ENCODE measurements at places on chromosomes 12 and 14.

DNA sequence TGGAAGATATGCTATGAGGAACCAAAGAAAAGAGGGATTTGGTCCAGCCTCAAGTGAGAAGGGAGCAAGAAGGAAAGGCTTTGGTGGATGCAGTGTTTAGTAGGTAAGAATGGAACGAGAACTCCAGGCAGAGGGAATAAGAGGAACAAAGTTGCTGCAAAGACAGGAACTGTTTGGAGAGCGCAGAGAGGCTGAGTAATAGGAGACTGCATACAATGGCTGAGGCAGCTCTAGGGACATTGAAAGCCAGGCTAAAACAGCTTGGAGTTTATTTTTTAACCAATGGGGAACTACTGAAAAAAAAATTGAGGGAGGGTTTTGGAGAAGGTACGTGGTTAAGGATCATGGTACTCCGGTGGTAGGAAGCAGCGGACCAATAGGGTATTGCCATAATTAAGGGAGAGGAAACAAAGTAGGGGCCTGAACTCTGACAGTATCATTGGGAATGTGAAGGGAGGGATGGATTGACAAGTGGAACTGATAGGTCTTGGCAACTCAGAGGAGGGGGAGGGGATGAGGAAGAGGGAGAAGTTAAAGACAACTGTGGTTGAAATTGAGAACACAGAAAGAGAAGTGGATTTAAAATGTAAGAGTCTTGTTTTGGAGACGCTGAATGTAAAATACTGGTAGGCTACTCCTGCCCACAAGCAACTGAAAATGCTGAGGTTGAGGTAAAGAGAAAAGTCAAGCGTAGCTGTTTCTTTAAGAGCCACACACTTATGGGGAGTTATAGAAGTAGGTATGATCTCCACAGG lies 4.8 kb downstream of the ASCL4 start:
- DNase-seq = no peak

- no peak for DNase-seq
Observed at GRCh38 chr12:94706250-94706661, 55.9 kb upstream of the TMCC3 start.

DNA sequence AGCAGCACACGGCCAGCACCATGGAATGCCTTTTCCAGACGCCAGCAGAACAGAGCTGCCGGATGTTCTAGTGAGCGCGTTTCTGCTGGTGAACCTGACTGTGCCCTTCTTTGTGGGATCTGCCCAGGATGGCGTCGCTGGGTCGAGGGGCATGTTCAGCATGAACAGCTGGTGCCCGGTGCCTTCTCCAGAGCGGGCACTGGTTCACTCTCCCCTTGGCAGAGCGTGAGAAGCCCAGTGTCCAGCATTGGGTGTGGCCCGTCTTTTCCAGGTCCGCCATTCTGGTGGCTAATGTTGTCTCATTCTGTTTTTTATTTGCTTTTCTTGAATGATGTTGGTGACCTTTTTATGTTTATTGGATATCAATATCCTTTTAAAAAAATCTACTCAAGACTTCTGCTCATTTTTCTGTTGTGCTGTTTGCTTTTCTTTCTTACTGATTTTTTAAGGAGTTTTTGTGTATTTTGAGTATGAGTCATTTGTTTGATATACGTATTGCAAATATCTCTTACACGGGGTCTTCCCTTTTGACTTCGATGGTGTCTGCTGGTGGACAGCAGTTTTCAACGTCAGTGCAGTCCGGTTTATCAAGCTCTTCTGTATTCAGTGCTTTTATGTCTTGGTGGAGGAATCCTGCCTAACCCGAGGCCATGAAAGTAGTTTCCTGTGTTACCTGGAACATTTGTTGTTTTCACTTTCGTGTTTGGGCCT lies 74.3 kb downstream of the ADGRD1 start:
- no peak for DNase-seq

GRCh38 chr14:88005978-88006851 lies 1.3 kb downstream of the GPR65 start:
- DNase-seq = no peak

Data from astrocyte of the cerebellum (primary cell).